NCI-H1105 (cell line): ENCODE measurements at places on chromosomes 1 and 21.

- DNase-seq = no peak
Observed at GRCh38 chr21:34836933-34837505, 168.2 kb downstream of the CLIC6 start.

DNA sequence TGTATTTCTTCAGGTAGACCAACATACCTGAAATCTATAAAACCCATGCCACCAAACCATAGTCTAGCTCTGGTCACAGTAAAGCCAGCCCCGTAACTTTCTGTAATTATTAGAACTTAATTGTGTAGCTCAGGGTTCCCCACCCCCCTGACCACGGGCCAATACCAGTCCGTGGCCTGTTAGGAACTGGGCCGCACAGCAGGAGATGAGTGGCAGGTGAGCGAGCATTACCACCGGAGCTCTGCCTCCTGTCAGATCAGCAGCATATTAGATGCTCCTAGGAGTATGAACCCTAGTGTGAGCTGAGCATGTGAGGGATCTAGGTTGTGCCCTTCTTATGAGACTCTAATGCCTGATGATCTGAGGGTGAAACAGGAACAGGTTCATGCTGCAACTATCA is 14.6 kb downstream of the TENT5C start:
- no peak for DNase-seq

GRCh38 chr21:41254090-41254700 is 62.4 kb upstream of the FAM3B start:
- DNase-seq = no peak

DNA sequence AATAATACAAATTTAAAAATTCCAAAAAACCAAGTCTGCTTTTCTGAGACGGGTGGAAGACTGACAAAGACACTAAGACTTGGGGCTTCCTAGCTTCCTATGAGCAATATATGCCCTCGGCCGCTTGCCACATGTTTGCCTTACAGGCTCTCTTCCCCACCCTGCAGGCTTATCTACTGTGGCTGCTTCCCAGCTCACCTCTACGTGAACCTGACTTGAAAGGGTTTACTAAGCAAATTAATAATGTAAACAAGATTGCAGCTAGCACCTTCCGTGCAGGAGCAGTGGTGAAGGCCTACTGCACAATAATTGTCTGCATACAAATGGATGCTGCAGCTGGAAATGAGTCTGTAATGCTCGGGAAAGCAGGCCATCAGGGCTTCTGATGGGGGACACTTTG is 152.9 kb upstream of the DAB1 start:
- DNase-seq = no peak

GRCh38 chr1:66699213-66699612 is 53.0 kb upstream of the DYNLT5 start:
- DNase-seq = no peak

GRCh38 chr1:186768906-186769305 is 59.8 kb upstream of the PLA2G4A start:
- no peak for DNase-seq
